ENCODE measurements at places on chromosomes 5 and 9. TPM values are rescaled to one million over a fixed set of nuclear protein-coding genes. Genes with fewer than 3 reads are reported as not detected.

DNA sequence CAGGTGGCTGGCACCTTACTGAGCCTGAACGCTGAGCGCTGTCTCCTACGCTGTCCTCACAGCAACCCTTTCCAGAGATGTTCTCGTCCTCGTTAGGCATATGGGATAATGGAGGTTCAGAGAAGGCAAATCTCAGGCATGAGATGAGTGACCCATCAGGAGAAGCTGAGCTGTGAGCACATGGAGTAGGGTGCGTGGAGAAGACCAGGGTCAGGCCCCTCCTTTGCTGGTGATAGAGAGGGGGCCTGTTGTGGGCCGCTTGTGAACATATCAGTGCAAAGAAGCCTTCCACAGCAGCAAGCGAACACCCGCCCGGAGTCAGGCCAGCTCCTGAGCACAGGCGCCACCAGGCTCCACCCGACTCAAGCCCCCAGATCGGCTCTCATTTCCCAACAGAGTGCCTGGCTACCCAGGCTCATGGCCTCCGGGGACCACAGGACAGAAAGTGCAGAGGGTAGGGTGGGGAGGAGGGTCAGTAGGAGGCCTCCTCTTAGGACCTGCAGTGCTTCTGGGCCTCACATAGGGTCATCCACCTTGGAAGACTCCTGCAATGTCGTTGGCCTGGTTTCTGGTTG is 15.0 kb upstream of the TIFAB start:
- H3K4me3 ChIP-seq: no peak overlapping the region
- peaks cover 4% of the 10 kb centered on the region for H3K4me1 ChIP-seq
- no peaks in the 10 kb centered on the region for H3K36me3 ChIP-seq
- H3K27me3 ChIP-seq: peaks cover 66% of the 10 kb centered on the region
- no peak for DNase-seq

DNA sequence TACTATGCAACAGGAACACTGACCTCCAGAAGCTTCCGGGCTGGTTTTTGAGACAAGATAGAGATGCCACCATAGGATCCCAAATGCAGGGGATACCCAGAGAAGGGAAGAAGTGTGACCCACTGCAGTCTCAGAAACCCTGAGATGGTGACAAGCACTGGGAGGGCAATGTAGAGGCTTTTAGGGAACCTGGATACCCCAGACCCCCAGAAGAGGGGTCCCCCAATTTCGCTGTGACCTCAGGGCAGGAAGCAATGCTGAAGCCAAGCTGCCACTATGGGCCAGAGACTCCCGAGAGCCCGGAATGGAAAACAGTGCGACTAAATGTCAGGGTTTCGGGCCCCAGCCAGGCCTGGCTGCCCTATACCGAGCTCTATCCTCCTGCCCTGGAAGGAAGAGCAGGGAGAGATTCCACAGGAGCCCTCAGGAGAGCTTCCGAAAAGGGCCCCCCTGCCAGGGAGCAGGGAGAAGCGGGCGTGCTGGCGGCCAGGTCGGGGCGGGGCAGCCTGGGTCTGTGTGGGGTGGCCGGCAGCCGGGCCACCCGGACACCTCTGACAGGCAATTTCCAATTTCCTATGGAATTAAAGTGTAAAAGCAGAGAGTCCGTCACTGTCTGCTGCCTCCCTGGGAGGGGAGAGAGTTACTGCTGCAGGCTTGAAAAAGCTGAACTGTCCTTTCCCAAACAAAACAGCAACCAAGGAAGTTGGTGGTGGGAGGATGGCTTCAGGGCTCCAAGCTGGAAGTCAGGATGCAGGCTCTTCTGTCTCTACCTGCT is 154.2 kb downstream of the FGF18 start:
- no peak overlapping the region for H3K4me3 ChIP-seq
- H3K27me3 ChIP-seq: no peaks in the 10 kb centered on the region
- H3K4me1 ChIP-seq: peaks cover 40% of the 10 kb centered on the region

AK3 gene
- 29.8 TPM for total RNA-seq

- no peak overlapping the region for H3K27ac ChIP-seq
- no peak overlapping the region for H3K4me3 ChIP-seq
- H3K4me1 ChIP-seq: no peaks in the 10 kb centered on the region
Observed at GRCh38 chr9:36970007-36970888, 63.8 kb downstream of the PAX5 start.

DNA sequence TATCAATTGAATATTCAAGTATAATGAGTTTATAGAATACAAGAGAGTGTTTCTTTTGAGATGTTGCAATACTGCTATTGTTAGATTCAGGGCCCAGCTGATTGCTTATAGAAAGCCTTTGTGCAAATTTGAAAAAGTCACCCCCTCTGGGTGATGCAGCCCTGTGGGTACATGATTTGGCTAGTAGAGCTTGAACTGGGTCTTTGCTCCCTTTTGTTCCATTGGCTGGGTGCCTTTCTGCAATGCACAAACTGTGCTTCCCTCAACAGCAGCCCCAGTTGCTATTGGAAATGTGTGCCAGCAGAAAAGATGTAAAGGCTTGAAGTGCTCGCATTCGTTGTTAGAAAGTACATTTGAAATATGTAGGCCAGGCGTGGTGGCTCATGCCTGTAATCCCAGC is 61.8 kb upstream of the CEMIP2 start:
- H3K4me3 ChIP-seq: no peak overlapping the region
- H3K36me3 ChIP-seq: no peaks in the 10 kb centered on the region
- no peaks in the 10 kb centered on the region for H3K27me3 ChIP-seq
- H3K4me1 ChIP-seq: peaks cover 4% of the 10 kb centered on the region

DNA sequence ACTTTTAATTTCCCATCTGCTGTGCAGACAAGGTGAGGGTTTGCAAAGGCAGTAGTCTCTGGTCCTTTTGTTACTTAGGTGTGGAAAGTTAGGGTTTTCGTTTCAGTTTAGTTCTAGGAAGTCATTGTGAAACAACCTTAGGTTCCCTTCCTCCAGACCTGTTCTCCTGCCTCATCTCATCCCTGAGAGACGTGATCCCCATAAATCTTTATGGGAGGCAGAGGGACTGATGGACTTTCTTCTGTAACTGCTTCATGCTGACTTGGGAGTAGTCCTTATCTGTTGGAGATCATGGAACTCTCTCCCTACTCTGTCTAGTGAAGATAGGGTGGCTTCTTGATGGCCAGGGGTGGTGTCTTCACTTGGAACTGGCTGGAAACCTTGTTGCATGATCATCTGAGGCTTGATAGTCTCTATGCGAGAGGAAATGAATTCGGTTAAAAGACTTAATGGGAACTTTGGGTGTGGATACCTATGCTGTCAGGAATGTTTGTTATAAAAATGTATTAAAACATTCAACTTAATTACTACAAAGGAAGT is 7.2 kb upstream of the GM2A start:
- H3K4me3 ChIP-seq: no peak overlapping the region
- no peaks in the 10 kb centered on the region for H3K36me3 ChIP-seq
- no peak overlapping the region for H3K27ac ChIP-seq
- H3K27me3 ChIP-seq: peaks cover 3% of the 10 kb centered on the region
- H3K4me1 ChIP-seq: no peaks in the 10 kb centered on the region

FBP2 gene
- 105 TPM for total RNA-seq

DNA sequence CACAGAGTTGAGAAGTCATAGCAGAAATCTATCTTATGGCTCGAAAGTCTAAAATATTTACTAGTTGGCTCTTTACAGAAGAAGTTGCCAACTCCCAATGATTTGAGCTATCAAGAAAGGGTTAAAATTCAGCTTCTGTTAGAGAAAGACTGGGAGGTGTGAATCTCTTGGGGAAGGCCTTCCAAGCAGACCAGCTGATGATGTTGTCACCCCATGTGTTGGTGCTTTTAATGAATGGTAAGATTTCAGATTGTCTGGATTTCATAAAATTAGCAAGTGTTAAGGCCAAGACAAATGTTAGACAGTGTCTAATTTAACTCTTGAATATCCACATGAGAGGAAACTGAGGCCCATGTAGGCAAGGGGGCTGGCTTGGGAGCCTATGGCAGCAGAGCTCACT is 63.9 kb downstream of the PPARGC1B start:
- no peaks in the 10 kb centered on the region for H3K27me3 ChIP-seq
- H3K4me3 ChIP-seq: no peak overlapping the region
- peaks cover 70% of the 10 kb centered on the region for H3K4me1 ChIP-seq
- H3K27ac ChIP-seq: peak overlapping the region; percentile 90
- H3K36me3 ChIP-seq: no peaks in the 10 kb centered on the region
- DNase-seq: no peak

IRX1 gene
- 1.2 TPM for total RNA-seq

DNA sequence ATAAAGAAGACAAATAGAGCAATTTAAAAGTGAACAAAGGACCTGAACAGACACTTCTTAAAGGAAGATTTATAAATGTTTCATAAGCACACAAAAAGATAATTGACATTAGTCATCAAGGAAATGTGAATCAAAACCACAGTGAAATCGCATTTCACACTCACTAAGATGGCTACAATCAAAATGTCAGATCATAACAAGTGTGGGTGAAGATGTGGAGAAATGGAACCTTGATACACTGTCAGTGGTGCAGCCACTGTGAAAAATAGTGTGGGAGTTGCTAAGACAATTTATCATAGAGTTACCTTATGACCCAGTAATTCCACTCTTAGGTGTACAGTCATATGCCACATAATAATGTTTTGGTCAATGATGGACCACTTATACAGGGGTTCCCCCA is 54.5 kb upstream of the HTR4 start:
- no peak overlapping the region for H3K27ac ChIP-seq
- no peak overlapping the region for H3K4me3 ChIP-seq
- no peaks in the 10 kb centered on the region for H3K4me1 ChIP-seq
- DNase-seq: no peak
- no peaks in the 10 kb centered on the region for H3K36me3 ChIP-seq
- no peaks in the 10 kb centered on the region for H3K27me3 ChIP-seq

DNA sequence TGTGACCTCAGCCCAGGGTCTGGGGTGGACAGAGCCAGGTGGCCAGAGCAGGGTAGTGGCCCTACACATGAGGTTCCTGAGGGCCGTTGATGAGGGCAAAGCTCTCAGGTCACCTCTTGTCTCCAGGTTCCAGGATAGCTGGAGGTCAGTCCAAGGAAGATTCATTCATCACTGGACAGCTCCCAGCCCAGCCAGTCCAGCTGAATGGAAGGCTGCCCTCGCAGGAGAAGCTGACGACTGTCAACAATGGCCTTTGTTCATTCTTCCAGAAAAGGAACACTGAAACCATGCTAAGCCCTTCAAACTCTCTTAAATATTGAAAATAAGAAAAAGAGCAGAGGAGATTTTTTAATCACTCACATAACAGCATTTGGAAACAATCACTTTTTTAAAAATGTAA is 169.7 kb upstream of the TBCA start:
- H3K4me3 ChIP-seq: no peak overlapping the region
- H3K36me3 ChIP-seq: no peaks in the 10 kb centered on the region
- no peaks in the 10 kb centered on the region for H3K4me1 ChIP-seq
- H3K27me3 ChIP-seq: peaks cover 5% of the 10 kb centered on the region
- DNase-seq: no peak

GRCh38 chr5:141771562-141771961 is 89.5 kb upstream of the ARAP3 start:
- peaks cover 18% of the 10 kb centered on the region for H3K27me3 ChIP-seq
- no peak overlapping the region for H3K27ac ChIP-seq
- no peaks in the 10 kb centered on the region for H3K4me1 ChIP-seq
- H3K36me3 ChIP-seq: no peaks in the 10 kb centered on the region
- DNase-seq: no peak
- H3K4me3 ChIP-seq: no peak overlapping the region

F2R gene
- 15.3 TPM for total RNA-seq

DNA sequence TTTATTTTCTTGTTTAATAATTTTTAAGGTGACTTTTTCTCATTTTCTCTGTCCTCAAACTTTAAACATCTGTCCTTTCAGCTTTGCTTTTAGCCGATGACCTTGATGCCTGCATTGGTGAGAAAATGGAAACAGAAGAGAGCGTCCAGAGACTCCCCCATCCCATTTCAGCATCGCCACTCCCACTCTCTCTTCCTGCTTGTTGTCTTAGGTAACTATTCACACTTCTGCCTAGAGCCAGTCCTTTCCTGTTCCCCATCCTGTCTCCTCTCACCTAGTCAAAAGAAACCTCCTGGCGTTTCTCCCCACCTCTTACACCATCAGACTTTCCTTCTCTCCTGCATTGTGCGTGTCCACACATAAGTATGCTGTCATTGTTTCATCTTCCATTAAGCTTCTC is 124.6 kb downstream of the MAST4 start:
- no peaks in the 10 kb centered on the region for H3K36me3 ChIP-seq
- H3K27ac ChIP-seq: no peak overlapping the region
- no peak overlapping the region for H3K4me3 ChIP-seq
- no peak for DNase-seq
- no peaks in the 10 kb centered on the region for H3K27me3 ChIP-seq

- peaks cover 17% of the 10 kb centered on the region for H3K36me3 ChIP-seq
- DNase-seq: peak; percentile 82
- peaks cover 16% of the 10 kb centered on the region for H3K4me1 ChIP-seq
- H3K4me3 ChIP-seq: no peak overlapping the region
Observed at GRCh38 chr5:78554670-78555069, 93.9 kb downstream of the LHFPL2 start.

DNA sequence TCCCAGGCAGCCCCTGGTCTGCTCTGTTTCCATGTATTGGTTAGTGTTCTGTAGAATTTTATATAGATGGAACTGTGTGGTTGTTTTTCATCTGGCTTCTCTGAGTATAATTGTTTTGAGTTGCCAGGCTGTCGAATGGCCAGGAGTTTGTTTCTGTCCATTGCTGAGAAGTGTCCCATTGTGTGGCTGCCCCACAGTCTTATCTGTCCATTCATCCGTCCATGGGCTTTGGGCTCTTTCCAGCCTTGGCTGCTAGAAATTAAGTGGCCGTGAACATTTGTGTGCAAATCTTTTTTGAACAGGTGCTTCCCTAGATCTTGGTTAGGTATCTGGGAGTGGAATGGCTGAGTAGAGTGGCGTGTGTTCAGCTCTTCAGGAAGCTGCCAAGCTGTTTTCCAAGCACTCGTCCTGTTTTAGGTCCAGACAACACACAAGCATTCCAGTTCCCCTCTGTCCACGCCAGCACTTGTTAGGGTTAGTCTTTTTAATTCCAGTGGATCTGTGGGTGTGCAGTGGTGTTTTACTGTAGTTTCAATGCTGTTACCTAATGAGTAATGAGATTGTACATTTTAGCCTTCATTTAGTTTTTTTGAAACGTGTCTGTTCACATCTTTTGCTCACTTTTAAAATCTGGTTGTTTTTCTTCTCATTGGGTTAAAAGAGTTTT is 122.2 kb upstream of the CACNA1B start:
- H3K36me3 ChIP-seq: peaks cover 56% of the 10 kb centered on the region
- no peak overlapping the region for H3K27ac ChIP-seq
- no peaks in the 10 kb centered on the region for H3K27me3 ChIP-seq
- H3K4me3 ChIP-seq: no peak overlapping the region

KLF4 gene
- total RNA-seq: 24.0 TPM

NEUROG1 gene
- total RNA-seq: not detected

DNA sequence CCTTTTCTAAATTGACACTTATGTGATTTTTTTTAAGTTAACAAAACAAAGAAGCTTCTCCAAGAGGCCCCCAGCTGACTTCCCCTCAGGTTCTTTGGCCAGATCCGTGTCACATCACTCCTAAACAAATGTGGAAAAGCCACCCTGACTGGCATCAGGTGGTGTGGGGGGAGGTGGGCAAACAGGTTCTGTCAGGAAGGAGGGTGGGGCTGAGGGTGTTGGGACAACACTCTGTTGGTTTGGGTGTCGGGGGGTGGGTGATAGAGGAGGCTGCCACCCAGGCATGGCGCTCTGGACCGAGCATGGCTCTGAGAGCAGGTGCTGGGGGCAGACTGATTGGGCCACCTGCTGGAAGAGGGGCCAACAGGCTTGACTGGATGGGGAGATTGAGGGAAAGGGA is 210.9 kb downstream of the HSPA4 start:
- H3K27ac ChIP-seq: no peak overlapping the region
- H3K4me1 ChIP-seq: peaks cover 42% of the 10 kb centered on the region
- H3K27me3 ChIP-seq: no peaks in the 10 kb centered on the region
- H3K36me3 ChIP-seq: no peaks in the 10 kb centered on the region
- no peak for DNase-seq

SPATA31E1 gene
- not detected for total RNA-seq

WDR38 gene
- 0.04 TPM for total RNA-seq

SLC6A18 gene
- total RNA-seq: not detected

CLK4 gene
- 32.9 TPM for total RNA-seq
